ENCODE measurements at places on chromosomes 6 and 20.

DNA sequence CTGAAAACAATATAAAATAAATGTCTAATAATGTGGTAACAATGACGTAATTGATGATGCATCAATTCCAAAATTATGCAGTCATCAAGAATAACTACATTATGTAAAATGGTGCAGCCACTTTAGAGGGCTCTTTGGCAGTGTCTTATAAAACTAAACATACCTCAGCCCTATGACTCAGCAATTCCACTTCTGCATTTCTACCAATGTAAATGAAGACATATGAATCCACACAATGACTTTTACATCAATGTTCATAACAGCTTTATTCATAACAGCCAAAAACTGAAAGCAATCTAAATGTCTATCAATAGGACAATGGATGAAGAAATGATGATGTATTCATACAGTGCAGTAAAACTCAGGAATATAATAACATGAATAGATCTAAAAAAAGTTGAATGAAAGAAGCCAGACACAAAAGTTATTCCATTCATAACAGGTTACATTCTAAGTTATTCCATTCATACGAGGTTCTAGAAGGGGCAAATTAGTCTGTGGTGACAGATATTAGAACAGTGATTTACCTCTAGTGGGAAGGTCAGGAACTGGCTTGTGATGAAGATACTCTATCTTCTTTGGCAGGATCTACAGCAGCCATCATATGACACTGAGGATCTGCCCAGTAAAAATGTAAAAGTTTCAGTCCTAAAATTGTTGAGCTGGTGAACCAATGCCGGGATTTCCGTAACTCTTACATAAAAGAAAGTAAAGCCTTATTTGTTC lies 396.1 kb downstream of the PLCB1 start:
- DNase-seq, result no peak

DNA sequence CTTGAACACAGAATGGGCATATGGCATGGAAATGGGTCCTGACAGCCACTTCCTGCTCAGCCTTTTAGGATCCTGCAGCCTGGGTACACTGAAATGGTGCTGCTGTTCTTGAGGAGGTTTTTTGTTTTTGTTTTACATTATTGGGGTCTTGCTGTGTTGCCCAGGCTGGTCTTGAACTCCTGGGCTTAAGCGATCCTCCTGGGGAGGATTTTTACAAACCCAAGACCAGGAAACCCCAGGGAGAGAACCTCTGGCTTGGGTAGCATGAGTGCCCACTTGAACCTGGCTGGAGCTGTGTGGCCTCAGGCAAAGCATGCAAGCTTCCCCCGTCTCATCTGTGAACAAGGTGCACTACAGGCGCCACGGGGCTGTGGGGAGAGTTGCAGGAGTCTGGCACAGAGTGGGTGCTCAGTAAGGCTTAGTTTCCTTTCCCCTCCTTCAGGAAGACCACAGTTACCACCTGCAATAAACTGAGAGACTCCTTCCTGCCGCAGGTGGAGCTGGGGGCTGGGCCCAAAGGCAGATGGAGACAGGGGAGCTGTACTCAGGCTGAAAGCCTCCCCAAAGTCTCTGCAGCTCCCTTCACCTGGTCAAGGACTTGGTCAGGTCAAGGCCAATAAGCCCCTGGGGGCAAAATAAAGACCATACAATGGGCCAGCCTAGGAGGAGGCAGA lies 1.8 kb downstream of the SLA2 start:
- DNase-seq, result peak; percentile 39

- DNase-seq, result no peak
These were observed 5.2 kb downstream of the TNNC2 start for GRCh38 chr20:45821947-45822346.

- no peak for DNase-seq
These were observed 387.1 kb upstream of the FLRT3 start for GRCh38 chr20:14724468-14724867.

- no peak for DNase-seq
These were observed 82.4 kb upstream of the TAB2 start for GRCh38 chr6:149235130-149235561.

DNA sequence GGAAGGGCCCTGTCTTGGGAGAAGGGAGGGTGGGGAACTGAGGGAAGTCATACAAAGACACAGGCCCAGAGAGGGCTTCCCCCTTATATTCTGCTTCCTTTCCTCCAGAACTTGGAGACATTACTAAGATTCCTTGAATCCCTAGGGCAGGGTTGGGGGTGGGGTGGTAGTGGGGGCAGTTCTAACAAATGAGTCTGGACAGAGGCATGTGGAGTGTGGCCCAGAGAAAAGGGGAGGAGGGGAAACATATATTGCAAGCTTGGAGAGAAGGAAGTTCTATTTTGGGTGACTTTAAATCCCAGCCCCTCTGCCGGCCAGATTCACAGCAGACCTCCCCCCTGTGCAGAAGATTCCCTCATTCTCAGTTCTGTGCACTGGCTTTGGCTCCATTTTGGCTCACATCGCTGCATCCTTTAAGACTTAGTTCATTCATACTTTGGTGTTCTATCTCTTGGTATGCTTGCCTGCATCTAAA lies 43.7 kb downstream of the DAAM2 start:
- DNase-seq, result no peak

- DNase-seq, result no peak
These were observed 107.7 kb downstream of the EYA4 start for GRCh38 chr6:133348846-133349245.

- no peak for DNase-seq
These were observed 86.6 kb downstream of the RNF144B start for GRCh38 chr6:18473755-18474154.

GRCh38 chr6:21845018-21845417 lies 251.5 kb downstream of the SOX4 start:
- no peak for DNase-seq

GRCh38 chr6:92399911-92400310 lies 1019.4 kb downstream of the EPHA7 start:
- DNase-seq, result no peak

DNA sequence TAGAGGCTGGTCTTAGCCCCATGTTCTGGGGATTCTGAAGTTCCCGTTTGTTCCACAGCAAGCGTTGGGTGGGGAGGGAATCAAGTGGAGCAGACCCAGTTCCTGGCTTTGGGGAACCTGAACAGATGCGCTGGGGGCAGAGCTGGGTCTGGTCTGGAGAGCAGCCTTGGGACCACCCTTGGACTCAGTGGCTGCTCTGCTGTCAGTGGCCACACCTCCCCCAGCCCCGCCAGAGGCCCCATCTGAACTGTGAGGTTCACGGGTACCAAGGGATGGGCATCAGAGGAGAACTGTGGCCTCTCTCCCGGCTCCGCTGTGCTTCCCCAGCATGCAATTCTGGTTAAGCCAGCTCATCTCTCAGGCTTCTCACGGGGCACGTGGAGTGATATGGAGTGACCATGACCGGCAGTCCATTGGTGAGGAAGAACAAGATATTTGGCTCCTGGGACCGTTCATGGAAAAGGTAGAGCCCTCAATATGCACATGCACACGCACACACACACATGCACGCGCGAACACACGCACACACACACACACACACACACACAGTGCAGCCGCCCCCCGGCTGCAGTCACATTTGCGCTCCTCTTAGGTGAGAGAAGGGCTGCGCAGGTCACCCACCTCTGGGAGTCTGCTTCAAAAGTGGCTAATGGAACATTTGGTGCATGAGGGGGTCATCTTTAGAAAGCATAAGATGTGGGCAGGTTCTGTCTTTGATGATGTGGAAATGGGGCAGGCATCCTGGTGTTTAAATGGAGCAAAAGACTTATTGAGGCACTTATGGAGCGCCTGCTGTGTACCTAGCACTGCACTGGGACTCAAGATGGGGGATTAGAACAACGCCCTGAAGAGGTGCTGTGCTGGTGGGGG lies 6.0 kb downstream of the DLGAP4 start:
- DNase-seq, result no peak

DNA sequence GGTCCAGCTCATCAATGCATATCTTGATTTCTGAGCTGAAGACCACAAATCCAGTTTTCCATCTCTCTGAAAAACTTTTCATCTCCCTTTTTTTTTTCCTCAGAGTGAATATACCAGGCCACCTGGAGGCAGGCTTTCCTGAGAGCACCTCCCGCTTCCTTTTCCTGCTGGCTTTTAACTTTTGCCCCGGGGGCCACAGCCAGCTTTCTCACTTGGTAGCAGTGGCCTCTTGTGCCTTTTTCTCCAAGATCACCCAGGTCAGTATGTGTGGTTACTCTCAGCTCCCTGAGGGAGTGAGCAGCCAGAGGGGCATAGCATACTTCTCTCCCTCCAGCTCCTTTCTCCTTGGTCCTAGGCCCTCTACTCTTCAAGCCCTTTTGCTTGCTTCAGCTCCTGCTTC lies at the start of gene BTN1A1:
Gene BTN1A1 (plus strand): TSS at position 202 of the 400 bp plus-strand sequence. CDS start 984 bp downstream, outside the sequence.
- no peak for DNase-seq

- DNase-seq, result no peak
These were observed 55.3 kb downstream of the ERMARD start for GRCh38 chr6:169806701-169807100.

DNA sequence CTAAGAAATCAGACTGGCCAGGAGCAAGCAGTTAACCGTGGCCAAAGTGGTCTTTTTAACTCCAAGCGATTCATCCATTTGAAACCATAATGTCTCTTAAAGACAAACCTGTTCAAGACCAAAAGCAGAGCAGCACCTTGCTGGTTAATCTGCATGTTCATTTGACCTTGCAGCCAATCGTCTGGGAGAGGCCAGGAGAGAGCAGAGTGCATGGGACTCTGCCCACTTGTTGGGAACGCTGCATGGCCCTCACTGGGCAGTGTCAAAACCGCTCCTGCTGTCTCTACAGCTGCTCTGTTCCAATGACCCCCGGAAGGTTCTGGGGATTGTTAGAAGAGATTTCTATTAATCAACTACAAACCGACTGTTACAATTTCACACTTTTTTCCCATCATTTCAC lies 79.6 kb downstream of the OLIG3 start:
- DNase-seq, result no peak

- DNase-seq, result no peak
These were observed 261.4 kb downstream of the KHDC1L start for GRCh38 chr6:72963946-72964345.

- no peak for DNase-seq
These were observed 98.3 kb downstream of the HAO1 start for GRCh38 chr20:7841971-7842310.

DNA sequence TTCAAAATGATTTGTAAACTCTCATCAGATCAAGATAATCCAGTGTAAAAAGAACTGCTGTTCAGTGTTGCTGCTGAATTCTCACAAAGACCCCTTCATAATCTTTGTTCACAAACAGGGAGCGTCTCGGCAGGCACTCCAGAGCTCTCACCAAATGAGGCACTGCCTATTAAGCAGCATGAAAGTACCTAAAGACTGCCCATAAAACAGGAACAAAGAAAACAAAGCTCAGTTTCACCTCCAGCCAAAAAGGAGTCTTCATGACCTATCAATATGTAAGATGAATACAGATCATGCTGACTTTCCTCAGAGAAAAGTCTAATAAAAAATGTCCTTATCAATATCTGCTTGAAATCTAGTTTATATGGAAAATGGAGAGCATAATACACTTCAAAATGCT lies 41.8 kb downstream of the GPR63 start:
- DNase-seq, result no peak

- DNase-seq, result no peak
These were observed 49.2 kb downstream of the CBFA2T2 start for GRCh38 chr20:33539129-33539528.

DNA sequence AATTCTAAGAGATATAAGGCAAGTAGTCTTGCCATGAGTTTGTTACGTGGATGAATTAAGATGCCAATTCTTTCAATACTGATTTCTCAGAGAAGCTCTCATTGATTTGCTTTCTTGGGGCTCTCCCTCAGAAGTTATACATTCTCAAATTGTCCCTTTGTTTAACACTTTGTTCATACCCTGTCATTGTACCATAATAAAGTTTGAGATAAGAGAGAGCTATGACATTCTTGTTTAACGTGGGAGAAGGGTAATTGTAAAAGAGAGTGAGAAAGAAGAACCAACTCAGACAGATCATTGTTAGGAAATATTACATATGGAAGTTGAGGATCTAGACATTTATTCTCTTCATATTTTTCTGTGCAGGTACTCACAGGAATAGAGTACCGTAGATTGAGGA lies 19.1 kb downstream of the ACSS2 start:
- DNase-seq, result no peak

DNA sequence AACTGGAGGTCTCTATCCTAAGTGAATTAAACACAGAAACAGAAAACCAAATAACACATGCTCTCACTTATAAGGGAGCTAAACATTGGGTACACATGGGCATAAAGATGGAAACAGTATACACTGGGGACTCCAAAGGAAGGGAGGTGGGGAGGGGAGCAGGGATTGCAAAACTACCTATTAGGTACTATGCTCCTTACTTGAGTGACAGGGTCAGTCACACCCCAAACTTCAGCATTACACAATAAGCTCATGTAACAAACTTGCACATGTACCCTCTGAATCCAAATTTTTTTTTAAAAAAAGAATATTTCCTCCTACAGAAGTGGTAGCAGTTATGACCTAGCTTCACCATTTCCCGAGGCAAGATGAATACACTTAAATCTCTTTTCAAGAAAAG lies 49.5 kb upstream of the MYLIP start:
- no peak for DNase-seq

DNA sequence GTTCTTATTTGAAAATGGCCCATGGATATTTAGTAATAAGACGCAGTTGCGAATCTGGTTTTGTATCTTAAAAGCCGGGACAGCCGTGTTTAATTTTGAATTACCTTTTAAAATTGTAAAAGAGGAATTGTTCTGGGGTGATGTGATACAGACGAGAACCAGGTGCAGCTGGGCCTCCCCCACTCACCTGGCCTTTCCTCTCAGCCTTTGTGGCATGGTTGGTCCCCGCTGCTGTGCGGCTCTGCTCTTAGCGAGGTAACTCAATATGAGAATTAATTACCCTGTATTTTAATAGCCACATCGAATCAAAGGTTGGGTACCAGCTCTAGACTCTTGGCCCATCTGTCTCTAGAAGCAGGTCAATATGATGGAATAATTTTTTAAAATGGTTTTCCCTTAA lies 56.5 kb upstream of the DACT2 start:
- no peak for DNase-seq

- no peak for DNase-seq
These were observed 248.5 kb downstream of the BTBD3 start for GRCh38 chr20:12166053-12166717.

DNA sequence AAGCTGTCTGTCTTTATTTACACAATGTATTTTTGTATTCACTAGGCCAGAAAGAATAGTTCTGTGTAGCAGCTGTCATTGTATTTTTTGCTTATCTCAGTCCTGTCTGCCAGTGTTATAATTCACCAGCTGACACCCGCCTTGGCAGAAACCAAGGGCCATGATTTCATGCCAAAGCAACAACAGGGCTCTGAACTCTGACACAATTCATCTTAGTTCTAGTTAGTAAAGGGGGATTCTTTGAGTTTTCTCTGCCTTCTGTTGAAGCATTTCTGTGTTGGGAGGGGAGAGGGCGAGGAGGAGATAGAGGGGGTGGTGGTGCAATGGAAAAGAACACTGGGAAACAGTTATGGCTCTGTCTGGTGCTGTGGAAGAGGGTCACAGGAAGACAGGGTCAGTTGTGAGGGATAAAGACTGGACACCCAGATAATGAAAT lies 684.6 kb upstream of the MARCKS start:
- no peak for DNase-seq

GRCh38 chr6:125700581-125701353 lies 48.7 kb upstream of the HEY2 start:
- DNase-seq, result no peak

All from activated T-helper 9 cell treated with anti-CD3 and anti-CD28 coated beads, Interleukin-2, amount 50 U/mL, for 16 hours (primary cell).